ENCODE measurements at places on chromosomes 1 and 21.
A peak's percentile ranks its signal among the peaks of the same experiment; 100 is the strongest.

GRCh38 chr1:84247425-84248220 lies 53.9 kb upstream of the SAMD13 start:
- peak; percentile 8 for DNase-seq

GRCh38 chr1:187001198-187001889 lies 172.6 kb downstream of the PLA2G4A start:
- DNase-seq, result no peak

GRCh38 chr1:116679091-116679827 lies 11.7 kb upstream of the IGSF3 start:
- DNase-seq, result no peak

GRCh38 chr1:114482585-114482984 lies 28.4 kb downstream of the TRIM33 start:
- no peak for DNase-seq

GRCh38 chr1:217534566-217534965 lies 96.3 kb downstream of the GPATCH2 start:
- DNase-seq, result no peak

DNA sequence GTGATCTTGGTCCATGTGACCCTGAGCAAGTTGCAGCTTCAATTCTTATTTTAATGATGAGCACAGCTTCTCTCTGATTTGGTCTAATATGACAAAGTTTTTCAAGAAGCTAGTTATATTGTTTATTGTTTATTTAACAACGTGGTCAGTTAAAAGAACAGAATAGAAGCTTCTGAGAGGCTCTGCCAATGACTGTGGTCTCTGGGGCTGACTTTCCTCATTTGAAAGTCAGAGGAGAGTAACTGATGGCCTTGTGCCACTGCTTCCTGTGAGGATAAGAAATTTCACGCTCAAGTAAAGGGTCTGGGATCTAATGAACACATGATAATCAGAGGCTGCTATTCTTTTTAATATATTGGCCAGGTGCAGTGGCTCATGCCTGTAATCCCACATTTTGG lies 7.3 kb downstream of the HHIPL2 start:
- DNase-seq, result no peak

GRCh38 chr1:7127322-7128075 lies 342.2 kb downstream of the CAMTA1 start:
- no peak for DNase-seq

GRCh38 chr1:206672844-206673758 lies 11.6 kb upstream of the MAPKAPK2 start:
- DNase-seq, result no peak

- DNase-seq, result no peak
Observed at GRCh38 chr1:208551024-208551423, 306.8 kb upstream of the PLXNA2 start.

DNA sequence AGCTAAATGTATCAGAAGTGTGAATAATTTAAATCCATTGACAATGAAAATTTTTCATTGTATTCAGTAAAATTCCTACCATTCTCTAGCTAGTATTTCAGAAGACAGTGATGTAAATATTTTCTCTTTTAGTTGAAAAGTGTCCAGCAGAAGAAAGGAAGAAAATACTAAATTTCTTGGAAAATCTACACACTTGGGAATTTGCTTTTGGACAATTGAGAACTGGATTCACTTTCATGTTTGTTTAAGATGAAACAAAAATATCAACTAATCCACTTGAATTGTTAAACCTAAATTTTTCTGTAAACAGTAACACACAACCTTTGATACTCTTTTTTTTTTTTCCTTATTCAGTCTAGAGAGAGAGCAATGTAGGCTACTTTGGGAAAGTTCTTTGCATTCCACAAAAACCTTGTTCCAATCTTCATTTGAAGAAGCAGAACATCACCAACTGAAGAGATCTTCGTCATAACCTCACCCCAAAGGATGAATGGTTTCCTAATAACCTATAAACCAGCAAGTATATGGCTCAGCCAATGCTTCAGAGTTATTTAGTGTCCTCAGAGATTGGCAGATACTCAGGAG lies 155.1 kb upstream of the GORAB start:
- DNase-seq, result no peak

GRCh38 chr1:232020352-232020751 lies 393.8 kb downstream of the DISC1 start:
- no peak for DNase-seq

DNA sequence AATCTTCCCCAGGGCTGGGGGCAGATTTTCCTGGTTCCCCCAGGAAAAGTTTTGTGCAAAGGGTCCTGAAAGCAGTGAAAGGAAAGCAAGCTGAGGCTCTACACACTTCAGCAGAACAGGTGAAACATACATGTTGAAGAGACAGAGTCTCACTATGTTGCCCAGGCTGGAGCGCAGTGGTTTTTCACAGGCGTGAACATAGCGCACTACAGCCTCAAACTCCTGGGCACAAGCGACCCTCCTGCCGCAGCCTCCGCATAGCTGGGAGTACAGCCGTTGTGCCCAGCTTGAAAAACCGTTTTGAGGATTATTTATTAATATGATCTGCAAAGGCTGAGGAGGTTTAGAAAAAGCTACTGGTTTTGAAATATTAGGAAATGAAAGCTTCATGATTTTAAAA lies 11.8 kb downstream of the PRDM15 start:
- DNase-seq, result no peak

DNA sequence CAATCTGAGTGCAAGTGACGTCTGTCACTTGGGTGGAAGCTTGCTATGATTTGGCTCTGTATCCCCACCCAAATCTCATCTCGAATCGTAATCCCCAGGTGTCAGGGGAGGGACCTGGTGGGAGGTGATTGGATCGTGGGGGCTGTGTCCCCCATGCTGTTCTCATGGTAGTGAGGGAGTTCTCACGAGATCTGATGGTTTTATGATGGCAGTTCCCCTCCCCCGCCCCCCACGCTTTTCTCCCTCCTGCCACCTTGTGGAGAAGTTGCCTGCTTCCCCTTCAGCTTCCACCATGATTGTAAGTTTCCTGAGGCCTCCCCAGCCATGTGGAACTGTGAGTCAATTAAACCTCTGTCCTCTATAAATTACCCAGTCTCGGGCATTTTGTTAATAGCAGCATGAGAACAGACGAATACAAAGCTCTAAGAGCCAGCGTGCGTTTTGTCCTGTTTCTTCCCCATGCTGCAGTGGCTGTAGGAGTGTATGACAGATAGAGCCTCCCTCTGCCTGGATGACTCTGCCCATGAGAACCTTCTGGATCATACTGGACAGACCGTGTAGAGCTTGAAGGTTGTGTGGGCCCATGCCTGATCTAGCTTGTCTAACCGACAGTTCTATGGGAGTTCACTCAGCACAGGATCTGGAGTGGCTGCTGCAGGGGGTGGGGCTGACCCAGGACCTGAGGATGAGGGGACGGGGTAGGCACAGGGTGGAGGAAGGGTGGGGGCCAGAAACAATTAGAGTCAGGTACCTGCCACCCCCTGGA lies 139.7 kb upstream of the ERRFI1 start:
- DNase-seq, result no peak

DNA sequence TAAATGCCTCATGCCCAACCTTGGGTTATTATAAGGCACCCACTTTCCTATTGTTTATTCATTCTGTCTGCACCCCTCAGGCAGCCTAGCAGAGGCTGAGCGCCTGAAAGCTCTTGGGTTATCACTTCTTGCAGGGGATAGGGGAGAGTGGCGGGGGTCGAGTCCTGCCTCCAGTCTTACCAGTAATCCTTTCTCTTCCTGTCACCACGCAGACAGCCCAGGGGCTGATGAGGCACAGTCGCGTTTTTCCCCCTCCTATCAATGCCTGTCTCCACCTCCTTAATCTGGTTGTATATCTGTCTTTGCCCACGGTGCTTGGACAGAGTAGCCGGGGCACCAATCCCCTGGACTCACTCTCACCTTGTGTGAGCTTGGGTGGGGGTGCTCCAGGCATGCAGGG lies 733.1 kb downstream of the MATN1 start:
- DNase-seq, result no peak

DNA sequence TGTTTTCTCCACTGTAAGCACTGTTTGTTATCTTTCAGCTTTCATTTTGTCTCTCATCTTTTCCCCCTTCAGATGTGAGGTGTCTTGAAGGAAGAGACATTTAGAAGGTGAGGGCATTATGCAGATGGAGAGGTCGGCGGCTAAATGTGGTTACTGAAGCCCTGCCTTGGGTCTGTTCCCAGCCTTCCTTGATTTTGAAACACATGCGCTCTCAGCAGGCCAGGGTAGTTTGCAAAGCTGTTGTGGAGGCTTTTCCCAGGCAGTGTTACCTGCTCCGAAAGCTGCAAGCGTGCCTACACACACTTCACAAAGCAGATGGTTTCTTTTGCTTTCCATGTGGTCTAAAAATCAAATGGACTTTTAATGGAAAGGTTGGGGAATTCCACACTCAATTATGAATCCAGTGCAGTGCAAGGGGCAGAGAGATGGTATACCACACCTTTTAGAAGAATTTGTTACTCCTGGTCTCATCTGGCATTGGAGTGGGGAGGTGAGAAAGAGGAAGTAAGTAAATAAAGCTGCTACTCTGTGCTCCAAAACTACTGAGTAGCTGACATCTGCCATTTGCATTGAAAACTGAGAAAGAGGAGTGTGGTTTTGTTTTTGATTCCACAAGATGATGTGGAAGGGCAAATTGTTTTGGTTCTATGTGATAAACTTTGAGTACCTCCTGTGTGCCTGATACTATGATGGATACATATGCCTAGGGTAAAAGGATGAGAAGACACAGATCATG lies 91.9 kb downstream of the NFIA start:
- DNase-seq, result no peak

- no peak for DNase-seq
Observed at GRCh38 chr21:45552696-45553391, 10.6 kb upstream of the SLC19A1 start.

DNA sequence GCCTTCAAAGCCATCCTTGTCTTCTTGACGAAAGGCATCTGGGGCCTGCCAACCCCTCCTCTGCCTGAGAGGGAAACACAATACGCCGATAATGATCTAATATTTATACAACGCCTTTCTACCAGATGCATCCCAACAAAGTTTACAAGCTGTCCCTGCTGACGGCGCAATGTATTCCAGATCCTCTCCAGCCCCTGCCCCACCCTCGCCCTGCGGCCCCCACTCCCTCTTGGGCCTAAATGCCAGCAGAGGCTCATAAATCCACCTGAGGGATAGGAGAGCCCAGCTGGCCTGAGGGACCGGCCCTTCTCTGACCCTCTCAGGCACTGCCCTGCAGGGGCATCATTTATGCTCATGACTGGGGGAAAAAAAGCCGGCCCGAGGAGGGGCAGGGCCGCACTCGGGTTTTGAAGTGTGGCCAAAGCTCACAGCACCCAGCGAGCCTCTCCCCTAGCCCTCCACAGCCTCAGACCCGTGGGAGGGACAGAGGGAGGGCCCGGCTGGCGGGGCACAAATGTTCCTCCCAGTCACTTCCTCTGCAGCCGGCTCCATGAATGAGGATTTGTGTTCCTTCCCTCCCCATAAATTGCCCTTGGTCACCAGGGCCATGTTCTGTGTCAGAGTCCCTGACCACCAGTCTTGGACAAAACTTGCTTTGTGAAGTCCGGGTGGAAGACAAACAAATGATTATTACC lies 140.3 kb downstream of the FOXD2 start:
- no peak for DNase-seq

- DNase-seq, result no peak
Observed at GRCh38 chr1:41345434-41346075, 15.7 kb upstream of the FOXO6 start.

DNA sequence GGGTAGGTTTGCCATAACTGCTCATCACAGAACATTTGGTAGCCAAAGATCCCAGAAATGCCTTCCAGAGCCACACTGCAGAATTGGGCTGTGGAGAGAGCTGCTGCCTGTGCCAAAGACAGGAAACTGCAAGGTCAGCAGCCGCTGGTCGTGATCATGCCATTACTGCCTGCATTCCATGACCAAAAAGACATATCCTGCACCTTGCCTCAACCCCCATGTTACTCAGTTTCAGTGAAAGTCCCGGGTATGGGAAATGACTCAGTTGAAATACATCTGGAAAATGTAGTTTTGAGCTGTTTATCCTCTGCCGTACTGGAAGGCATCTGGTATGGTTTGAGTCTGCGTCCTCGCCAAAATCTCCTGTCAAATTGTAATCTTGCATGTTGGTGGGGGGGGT lies 161.7 kb downstream of the FCRL5 start:
- DNase-seq, result no peak

- DNase-seq, result no peak
Observed at GRCh38 chr1:89728381-89728780, 92.5 kb upstream of the LRRC8D start.

DNA sequence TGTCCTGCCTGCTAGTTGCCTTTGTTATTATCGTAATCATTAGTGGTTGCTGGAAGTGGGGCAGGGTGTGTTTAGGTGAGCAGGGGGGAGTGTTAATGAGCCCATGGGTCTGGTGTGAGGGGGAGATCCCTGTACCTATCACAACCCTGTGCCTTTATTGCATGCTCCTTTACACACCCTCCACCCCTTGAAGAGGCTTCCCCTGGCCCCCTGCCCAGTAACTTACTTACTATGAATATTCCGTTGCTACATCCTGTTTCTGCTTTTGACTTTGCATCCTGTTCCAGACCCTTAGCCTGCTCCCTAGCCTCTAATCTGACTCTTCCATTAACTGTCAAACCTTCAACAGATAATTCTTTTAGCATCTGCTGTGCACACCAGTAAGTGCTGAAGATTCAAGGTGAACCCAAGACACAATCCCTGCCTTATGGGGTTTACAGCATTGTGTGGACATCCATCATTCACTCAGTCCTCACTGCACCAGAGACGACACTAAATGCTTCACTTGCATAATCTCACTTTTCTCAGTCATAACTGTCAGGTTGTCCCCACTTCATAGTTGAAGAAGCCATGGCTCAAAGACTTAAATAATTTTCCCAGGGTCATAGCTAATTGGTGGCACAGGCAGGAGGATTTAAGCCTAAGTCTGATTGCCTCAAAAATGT lies 47.9 kb downstream of the CDC7 start:
- no peak for DNase-seq

GRCh38 chr1:17579951-17580939 lies 40.7 kb downstream of the ARHGEF10L start:
- no peak for DNase-seq

DNA sequence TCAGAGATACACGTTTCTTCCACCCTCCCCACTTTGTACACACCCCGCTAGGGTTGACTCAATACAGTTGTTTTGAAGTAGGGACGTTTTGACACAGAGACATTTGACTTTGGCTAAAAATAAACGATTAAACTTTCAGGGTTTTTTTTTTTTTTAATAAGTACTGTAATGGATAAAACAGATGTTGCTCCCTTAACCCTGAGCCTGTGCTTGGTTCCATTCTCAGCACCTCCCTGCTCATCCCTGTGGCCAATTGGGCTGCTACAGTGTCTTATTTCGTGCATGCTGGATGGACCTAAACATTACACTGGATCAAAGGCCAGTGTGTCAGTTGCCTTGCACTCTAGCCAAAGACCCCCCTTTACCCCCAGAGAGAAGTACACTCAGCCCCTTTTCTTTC lies 16.9 kb downstream of the GRHL3 start:
- DNase-seq, result no peak

- no peak for DNase-seq
Observed at GRCh38 chr21:33924766-33925100, 9.1 kb upstream of the ATP5PO start.
